ENCODE measurements at places on chromosomes 11 and 22.

DNA sequence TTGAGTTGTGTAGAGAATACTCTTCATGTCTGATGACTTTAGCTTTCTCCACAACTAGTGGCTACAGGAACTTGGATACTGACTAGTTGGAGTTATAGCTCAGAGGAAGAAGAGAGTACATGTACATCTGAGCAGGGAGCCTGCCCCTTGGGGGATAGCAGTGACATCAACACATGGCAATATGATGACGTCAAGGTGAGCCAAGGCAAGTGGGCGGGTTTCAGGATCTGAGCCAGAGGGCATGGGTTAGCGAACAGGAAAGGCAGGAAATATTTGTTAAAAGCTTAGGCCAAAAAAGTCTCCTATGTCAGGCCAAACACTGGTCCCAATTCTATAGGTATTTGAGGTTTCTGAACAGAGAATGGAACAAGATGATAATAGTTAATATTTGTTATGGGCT is 42.0 kb upstream of the HORMAD2 start:
- DNase-seq: no peak

GRCh38 chr11:79116600-79116999 is 324.2 kb downstream of the TENM4 start:
- no peak for DNase-seq

DNA sequence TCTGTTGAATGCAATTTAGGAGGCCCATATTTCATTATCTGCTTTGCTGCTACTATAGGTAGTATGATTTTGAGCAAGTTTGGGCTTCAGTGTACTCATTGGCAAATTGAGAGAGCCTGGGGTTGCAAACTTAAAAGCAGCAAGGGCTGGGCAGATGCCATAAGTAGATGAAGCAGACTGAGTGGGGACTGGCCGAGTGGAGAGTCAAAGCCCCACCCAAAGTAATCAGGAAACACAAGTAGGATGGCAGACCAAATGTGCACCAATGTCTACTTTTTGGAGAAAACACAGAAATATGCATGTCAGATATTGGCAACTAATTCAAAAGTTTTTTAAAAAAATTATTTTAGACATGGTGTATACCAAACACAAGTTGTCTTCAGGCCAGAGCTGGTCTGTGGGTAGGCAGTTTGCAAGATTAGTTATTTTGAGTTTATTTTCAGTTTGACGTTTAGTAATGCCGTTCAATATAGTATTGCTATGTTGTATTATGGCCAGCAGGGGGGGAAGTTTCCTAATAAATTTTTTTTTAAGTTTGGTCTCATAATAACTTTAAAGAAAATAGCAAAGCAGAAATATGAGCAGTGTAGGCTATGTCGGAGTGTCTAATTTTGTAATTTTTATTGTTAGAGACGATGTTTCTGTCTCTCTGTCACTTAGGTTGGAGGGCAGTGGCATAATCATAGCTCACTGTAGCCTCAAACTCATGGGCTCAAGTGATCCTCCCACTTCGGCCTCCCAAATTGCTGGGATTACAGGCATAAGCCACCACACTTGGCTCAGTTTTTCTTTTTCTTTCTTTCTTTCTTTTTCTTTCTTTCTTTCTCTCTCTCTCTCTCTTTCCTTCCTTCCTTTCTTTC is 105.1 kb downstream of the HIPK3 start:
- DNase-seq: no peak

GRCh38 chr11:104925850-104926249 is 27.6 kb upstream of the CASP12 start:
- DNase-seq: no peak

GRCh38 chr11:68312780-68313573 is 586 bp downstream of the LRP5 start:
- peak; percentile 80 for DNase-seq

- peak; percentile 20 for DNase-seq
Observed at GRCh38 chr11:90288212-90288821, 65.5 kb upstream of the CHORDC1 start.

DNA sequence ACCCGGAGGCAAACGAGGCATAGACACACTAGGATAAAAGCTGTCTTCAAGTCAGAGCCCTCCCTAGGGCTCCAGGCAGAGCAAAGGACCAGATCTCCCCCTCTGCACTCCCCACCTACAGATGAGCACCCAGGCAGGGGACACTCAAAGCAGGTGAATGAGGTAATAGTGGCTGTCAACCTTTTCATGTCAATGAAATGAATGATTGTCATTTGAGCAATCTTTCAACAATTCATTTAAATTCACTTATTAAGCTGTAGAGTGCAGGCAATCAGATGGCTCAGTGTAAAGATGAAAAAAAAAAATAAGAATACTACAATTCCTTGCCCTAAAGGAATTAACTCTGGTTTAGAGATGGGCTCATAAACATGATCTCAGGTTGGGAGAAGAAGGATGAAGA is 427.8 kb upstream of the ISX start:
- no peak for DNase-seq

DNA sequence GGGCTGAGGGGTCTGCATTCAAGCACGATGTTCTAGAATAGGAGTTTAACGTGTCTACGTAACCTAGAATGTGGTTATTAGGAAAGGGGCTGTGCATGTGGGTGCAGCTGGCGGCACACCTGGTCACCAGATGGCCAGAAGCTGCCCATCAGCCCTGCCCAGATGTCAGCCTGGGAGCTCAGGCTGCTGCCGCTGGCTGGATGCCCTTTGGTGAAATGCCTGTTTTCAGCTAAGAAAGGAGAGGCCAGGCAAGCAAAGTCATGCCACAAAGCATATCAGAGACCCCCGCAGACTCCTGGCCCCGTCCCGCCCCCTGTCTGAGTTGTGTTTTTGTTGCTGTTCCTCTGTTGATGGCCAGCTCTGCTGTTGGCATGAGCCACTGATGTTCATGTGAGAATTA is 11.3 kb upstream of the ADORA2A start:
- no peak for DNase-seq

- DNase-seq: no peak
Observed at GRCh38 chr11:81574301-81574700, 1159.4 kb downstream of the FAM181B start.

DNA sequence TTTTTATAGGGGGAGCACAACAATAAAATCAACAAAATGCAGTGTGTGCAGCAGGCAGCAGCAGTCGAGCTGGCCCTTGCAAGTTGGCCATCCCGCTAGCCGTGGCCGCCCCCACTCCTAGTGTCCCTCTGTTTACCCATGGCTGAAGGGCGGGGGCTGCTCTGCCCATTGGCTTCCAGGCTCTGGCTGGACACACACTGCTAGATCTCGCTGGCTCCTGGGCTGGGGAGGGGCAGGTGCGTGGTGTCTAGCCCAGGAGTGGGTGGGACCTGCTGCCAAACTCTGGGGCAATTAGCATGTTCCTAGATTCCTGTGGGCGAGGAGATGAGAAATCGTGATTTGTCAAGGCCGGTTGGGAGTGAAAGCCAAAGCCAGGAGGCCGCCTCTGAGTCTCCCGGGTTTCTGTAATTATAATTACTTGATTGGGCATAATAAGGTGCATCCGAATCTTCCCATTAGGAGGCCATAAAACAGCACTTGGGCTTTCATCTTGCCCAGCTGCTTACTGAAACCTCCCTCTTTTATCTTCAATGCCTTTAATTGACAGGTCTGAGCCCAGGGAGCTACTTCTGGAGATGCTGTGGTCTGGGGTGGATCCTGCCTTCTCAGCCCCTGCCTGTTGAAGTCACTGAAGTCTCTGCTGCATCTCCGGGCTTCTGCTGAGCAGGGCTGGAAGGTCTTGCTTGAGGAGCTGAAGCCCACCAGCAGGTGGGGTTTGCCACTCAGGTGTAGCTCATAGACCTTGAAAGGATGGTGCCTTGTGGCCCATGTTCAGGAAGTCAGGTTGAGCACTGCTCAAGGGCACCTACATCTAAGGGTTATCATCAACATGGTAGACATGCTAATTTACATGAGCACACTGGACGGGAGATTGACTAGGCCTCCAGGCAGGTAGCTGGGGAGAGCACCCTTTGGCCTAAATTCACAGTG is 44.5 kb upstream of the DKK3 start:
- no peak for DNase-seq

DNA sequence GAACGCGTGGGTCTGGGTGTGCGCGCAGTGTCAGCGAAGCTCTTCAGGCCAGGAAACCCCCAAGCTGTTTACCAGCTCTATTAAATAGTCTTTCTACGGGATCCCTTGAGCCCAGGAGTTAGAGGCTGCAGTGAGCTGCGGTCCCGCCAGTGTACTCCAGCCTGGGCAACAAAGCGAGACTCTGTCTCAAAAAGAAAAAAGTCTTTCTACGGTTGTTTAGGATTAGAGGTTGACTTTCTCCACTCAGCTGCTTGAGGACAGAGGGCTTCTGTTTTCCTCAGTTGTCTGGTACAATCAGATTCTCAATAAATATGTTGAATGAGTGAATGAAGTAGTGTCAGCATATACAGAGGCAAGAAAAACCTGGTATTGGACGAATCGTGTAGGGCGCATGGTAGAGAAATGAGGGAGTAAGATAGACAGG is 619 bp downstream of the SART1 start:
- DNase-seq: no peak

GRCh38 chr22:44231233-44231632 is 50.5 kb downstream of the PARVG start:
- DNase-seq: no peak

DNA sequence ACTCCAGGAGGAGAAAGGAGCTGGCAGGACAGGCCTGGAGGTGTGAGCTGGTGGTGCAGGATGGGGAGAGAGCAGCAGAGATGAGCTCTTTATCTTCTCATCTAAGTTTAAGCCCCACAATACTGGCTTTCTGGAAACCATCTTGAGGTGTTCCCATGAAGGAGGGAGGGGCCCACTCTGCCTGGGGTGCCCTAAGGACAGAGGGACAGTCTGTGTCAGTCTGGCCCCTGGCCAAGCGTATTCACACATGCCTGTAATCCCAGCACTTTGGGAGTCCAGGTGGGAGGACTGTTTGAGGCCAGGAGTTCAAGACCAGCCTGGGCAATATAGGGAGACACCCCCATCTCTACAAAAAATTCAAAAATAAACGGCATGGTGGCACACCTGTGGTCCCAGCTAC is 8.9 kb downstream of the SERHL2 start:
- no peak for DNase-seq

- no peak for DNase-seq
Observed at GRCh38 chr11:84408946-84409411, 1122.8 kb upstream of the CCDC90B start.

DNA sequence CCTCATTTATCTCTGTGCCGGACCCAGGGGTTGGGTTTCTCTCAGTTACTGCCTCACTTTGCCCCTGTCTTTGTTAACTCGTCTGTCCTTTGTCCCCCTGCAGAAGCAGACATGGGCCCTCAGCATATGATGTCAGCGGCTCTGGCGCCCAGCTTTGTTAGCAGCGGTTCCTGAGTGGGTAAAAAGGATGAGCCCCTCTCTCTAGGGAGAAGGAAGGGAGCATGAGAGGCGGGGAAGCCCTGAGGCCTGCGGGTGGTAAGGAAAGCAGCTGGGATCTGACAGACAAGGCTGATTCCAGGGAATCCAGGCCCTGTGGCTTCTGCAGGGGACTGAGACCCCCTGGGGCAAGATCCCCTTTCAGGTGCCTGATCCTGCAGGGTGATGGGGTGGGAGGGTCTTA is 51.7 kb downstream of the MCM5 start:
- no peak for DNase-seq

DNA sequence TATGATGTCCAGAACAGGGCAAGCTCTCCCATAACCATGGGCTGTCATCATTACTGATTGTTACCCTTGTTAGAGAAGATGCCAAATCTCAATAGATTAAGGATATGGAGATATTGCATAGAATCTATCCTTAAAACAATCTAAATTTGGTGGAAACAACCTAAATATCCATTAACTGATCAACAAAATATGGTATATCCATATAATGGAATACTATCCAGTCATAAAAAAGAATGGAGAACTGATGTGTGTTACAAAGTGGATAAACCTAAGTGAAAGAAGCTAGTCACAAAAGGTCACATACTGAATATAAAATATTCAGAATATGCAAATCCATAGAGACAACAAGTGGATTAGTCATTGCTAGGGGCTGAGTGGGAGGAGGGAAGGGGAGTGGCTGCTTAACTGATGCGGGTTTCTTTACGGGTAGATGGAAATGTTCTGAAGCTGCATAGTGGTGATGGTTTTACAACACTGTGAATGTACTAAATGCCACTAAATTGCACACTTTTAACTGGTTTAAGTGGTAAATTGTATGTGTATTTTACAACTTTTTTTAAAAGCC is 36.1 kb upstream of the SMCO4 start:
- no peak for DNase-seq

GRCh38 chr11:118921929-118922744 is 3.6 kb downstream of the BCL9L start:
- peak; percentile 78 for DNase-seq

GRCh38 chr11:11046781-11047180 is 188.9 kb upstream of the ZBED5 start:
- DNase-seq: no peak

DNA sequence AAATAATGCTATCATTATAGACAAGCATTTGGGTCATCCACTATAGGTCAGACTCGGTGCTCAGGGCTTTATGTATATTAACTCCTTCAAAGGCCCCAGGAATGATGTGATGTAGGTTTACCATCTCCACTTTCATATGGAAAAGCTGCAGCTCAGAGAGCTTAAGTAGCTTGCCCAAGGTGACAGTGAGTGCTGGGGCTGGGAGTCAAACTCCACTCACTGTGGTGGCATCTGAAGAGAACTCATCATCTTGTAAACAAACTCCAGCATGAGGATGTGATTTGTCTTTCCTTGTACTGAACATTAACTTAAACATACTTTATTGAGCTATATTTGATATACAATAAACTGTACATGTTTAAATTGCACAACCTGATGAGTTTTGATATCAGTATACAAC is 25.4 kb downstream of the TENM4 start:
- no peak for DNase-seq

DNA sequence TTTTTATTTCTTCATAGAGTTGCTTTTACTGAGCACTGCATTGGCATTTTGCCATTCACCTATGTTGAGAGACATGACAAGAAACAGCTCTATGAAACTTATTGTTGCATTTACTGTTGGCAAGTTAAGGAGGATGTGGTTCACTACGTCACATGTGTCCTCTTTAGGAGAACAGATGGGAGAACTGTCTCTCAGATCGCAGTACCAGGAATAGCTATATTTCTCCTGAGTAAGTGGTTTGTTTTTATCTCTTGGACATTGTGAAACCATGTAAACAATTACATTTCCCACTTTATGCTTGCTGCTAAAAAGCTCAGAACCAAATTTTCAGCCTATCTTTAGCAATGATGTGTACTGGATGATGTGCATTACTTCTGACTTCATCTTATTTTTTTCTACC is 34.8 kb upstream of the PSMA1 start:
- no peak for DNase-seq
